Breast epithelium (tissue), 4 donors: ENCODE measurements at places on chromosomes 1 and 21. TPM values are rescaled to one million over a fixed set of nuclear protein-coding genes. Genes with fewer than 3 reads are reported as not detected.

DNA sequence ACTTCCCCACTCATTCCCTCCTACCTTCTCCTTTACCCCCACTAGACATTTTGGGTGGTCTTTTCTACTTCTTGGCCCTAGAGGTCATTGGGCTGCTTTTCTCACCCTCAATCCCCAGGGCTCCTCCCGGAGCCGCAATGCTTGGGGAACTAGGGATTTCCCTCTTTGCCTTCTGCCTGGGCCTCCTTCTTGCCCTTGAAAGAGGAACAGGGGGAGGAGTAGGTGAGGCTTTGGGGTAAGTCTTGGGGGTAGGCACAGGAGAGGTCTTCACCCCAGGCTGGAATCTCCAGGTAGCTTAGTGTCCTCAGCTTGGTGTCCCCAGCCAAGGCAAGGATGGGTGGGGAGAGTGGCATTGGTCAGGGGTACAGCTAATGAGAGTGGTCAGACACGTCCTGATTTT lies 56.2 kb upstream of the EPS8L3 start:
- no peak for DNase-seq

ASCL5 gene
- total RNA-seq, result not detected

KCNK1 gene
- total RNA-seq, result 9.1 TPM

OLFM3 gene
- total RNA-seq, result not detected

SIK1 gene
- total RNA-seq, result 18.0 TPM

DNA sequence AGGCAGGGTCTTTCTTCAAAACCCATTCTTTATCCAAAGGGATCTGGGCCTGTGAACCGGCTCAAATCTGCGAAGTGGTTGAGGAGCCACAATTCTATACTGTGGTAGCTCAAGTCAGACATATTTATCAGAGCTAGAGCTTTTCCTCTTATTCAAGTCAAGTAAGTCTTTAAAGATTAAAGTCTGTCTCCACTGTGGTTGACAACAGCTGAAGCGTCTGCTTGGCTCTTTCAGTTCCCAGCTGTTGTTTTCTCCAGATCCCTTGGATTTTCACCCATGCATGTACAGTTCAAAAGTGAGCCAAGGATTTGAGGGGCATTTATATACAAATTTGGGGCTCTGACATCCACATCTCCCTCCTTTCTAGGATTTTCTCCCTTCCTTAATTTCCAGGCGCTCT lies 66.9 kb downstream of the C1orf185 start:
- no peak for DNase-seq

DNA sequence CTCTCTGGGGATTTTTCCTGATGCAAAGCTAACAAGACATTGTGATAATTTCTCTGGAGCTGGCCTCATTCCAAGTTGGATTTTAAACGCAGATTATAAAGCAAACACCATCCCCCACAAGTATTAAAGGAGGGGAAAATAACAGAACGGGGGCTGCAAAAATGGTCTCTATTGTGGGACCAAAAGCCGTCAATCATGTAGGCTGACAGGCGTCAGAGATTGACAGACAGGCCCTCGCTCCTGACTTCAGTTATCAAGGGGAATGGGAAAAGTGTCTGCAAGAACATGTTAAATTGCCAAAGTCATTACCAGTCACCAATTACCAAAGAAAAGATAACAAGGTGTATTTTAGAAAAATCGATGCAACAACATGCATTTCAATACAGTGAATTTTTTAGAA lies 307.4 kb upstream of the POU3F1 start:
- DNase-seq, result no peak

DNA sequence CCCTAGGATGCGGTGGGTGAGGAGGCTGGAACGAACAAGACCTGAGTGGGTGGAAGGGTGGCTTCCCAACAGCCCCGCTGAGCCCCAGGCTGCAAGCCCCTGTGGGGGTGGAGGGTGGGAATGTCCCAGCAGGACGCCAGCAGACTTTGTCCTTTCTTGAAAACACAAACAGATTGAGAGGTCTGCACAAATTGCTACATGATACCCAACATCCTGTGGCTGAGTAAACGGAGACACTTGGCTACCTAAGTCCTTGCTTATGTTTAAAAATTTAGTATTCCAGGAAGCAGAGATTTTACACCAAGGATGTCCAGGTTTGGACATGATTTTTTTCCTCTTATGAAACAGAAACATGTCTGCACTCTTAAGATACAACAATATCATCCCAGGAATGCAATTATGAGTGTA lies 11.8 kb upstream of the F3 start:
- DNase-seq, result no peak

PRKAA2 gene
- 6.6 TPM for total RNA-seq

DNA sequence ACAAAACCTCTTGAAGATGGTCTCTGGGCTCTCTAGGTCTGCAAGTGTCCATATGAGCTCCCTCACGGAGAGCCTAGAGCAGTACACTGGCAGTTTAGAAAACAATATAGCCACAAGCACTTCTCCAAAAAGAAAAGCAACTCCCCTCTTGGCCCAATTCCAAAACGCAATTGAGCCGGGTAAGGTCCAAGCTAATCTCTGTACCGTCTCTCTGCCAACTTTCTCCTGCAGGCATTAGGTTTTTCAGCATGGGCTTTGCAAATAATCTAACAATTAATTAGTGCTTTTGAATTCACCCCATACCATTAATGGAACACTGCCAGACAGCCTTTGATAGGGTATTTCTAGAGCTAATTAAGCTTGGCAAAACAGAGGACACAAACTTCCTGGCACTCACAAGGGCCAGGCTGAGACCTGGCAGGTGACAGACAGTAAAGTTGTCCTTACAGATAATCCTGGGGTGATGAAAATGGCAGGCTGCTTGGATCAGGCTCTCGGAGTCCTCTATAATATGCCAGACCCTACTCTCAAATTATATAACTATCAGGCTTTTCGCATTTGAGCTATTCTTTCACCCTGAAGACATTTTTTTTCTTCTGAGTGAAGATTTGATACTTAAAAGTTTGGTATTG lies 39.8 kb downstream of the TGFBR3 start:
- no peak for DNase-seq

- DNase-seq, result no peak
Measured at GRCh38 chr1:232384171-232384883, 245.6 kb downstream of the SIPA1L2 start.

DNA sequence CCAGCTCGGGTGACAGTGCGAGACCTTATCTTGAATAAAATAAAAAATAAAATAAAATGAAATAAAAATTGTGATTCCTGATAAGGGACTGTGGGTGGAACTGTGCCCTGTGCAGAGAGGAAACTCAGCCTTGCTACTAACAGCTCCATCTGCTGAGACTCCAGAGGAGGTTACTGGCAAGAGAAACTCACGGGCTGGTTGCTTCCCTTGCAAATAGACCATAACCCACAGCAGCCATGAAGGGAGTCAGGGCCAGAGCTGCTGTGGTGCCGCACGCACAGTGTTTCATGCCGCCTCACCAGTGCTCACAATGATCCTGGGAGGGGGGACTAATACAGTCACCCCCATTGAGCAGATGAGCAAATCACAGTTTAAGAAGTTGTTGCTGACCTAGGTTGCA lies 13.7 kb downstream of the ZBTB17 start:
- DNase-seq, result no peak

- DNase-seq, result no peak
Measured at GRCh38 chr1:12142891-12143630, 23.7 kb upstream of the TNFRSF1B start.

- DNase-seq, result no peak
Measured at GRCh38 chr1:21098186-21098915, 78.3 kb downstream of the EIF4G3 start.

C1orf50 gene
- 10.8 TPM for total RNA-seq

DNA sequence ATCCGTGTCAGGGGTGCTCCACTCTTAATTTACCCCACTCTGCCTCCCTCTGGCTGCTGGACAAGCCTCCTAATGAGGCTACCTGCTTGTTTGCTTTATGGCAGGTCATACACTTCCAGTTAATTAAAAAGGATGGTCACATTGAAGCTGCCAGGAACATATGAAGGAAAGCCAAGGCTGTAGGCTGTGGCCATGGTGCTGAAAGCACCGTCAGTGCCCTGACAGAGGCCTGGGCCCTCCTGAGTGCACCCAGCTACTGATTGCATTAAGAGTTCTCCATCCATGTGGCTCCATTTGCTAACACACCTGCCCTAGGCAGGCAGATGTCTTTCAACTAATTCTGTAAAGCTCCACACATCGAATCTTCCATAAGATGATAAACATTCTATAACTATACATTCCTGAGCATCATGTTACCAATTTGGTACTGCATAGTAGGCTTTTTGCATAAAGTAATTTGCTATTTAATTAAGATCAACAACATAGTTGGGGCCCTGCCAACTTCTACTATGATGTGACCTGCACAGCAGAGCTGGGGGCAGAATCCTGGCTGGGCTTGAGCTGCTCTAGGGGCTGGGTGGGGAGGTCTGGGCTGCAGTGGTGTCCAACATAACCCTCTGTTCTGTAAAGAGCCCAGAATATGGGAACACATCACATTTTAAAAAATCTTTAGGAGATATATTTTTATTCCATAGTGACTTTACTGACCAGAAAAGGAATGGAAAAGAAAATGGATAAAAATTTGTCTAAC lies 224.8 kb downstream of the SIPA1L2 start:
- DNase-seq, result no peak

DNA sequence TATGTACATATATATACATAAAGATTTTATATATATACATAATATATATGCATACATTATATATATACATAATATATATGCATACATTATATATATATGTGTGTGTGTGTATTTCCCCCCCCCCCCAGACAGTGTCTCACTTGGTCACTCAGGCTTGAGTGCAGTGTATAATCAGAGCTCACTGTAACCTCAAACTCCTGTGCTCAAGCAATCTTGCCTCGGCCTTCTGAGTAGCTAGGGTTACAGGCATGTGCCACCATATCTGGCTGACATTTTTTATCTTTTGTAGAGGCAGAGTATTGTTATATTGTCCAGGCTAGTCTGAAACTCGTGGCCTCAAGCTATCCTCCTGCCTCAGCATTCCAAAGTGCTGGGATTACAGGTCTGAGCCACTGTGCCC lies 9.0 kb upstream of the FUBP1 start:
- DNase-seq, result no peak

MROH7 gene
- 0.66 TPM for total RNA-seq

DNA sequence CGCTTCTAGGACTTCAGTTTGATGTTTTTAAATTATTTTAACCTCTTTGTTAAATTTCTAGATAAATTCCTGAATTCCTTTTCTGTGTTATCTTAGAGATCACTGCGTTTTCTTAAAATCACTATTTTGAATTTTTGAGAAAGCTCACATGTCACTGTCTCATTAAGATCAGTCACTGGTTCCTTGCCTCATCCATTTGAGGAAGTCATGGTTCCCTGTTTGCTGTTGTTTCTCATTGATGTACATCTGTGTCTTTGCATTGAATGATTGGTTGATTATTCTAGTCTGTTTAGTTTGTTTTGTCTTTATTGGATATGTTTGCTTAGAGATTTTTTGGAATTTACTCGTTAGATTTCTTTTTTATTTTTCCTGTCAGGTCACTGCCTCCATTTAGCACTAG lies 50.1 kb downstream of the CRP start:
- no peak for DNase-seq

DNA sequence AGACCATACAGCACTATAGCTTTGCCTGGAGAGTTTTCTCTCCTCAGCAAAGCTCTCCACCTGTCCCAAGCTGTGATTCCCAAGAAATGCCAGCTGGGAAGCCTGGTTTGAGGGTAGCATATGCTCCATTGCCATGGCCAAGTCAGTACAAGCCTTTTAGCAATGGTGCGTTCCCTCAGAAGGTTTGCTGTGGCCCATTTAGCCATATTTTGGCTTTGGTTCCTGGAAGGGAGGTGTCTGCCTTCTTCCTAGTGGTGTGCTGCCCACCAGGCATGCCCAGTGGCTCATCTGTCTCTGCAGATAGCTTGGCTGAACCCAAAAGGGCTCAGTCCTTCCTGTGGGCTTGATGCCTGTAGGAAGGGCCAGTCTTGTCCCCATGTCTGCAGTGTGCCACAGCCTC lies 32.4 kb downstream of the GALNT2 start:
- no peak for DNase-seq

GRCh38 chr1:247324923-247325322 lies 6.7 kb downstream of the ZNF496 start:
- DNase-seq, result no peak

DNA sequence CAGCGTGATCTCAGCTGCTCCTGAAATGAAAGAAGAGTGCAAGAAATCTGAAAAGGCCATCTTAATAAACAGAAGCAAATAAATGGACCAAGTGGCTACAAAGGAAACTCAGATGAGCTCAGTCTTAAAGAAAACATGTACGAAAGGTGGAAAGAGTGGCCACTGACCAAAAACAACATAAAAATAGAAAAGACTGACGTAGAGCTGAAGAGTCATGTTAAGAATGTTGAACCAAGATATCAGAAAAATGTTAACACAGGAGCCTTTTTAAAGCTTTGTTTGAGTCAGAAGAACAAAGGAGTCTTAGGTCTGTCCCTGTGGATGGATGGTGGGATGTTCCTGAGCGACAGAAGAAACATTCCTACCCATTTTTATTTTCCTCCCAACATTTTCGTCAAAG lies 30.8 kb upstream of the ZNF648 start:
- DNase-seq, result no peak

- DNase-seq, result peak; percentile 75
Measured at GRCh38 chr21:31366825-31367224, 22.8 kb upstream of the TIAM1 start.

GRCh38 chr1:222641269-222641948 lies 23.5 kb downstream of the MIA3 start:
- DNase-seq, result no peak

- no peak for DNase-seq
Measured at GRCh38 chr1:87325982-87326738, 2.5 kb upstream of the LMO4 start.

DNA sequence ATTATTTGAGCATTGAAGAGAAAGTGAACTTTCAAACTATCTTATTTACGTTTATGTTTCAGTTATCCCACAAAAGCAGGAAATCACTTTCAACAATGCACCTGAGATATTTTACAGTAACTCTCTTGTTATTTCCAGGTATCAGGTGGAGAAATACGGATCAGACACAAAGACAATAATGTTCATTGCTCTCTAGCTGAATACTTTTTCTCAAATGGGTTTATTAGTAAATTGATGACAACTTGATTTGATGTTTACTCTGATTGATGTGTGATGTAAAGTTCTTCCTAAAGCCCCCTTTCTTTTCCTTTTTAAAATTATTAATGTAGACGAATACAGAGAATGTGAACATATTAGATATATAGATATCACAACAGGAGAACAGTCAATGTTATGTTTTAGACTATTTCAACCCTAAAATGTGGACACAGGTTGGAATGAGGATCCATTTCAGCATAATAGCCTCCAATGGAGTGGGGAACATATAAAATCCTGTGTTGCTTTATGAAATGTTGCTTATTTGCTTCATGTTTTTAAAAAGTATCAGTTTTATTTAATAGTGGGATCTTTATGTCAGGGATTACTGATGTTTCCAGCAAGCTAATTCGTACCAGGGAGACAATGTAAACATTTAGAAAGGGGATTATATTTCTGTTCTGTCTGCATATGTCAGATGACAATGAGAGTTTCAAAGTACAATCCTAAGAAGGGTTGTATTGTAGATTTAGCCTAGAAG lies 1522.3 kb upstream of the TPTE start:
- DNase-seq, result no peak
